Breast epithelium (tissue), 4 donors: ENCODE measurements at places on chromosomes 5 and 9. TPM values are rescaled to one million over a fixed set of nuclear protein-coding genes. Genes with fewer than 3 reads are reported as not detected.

- DNase-seq, result no peak
Measured at GRCh38 chr5:87503004-87503403, 90.3 kb upstream of the CCNH start.

- DNase-seq, result no peak
Measured at GRCh38 chr5:110088676-110089436, 399.1 kb downstream of the MAN2A1 start.

DNA sequence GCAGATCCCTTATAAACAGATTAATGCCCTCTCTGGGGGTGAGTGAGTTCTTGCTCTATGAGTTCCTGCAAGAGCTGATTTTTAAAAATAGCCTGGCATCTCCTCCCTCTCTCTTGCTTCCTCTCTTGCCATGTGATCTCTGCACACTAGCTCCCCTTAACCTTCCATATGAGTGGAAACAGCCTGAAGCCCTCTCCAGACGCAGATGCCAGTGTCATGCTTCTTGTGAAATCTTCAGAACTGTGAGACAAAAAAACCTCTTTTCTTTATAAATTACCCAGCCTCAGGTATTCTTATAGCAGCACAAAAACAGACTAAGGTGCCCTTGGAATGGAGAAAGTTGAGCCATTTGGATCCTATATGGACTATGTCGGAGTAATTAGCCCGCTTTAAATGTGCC lies 559.7 kb upstream of the CYLC2 start:
- DNase-seq, result no peak

- no peak for DNase-seq
Measured at GRCh38 chr5:155343468-155343867, 329.9 kb downstream of the KIF4B start.

DNA sequence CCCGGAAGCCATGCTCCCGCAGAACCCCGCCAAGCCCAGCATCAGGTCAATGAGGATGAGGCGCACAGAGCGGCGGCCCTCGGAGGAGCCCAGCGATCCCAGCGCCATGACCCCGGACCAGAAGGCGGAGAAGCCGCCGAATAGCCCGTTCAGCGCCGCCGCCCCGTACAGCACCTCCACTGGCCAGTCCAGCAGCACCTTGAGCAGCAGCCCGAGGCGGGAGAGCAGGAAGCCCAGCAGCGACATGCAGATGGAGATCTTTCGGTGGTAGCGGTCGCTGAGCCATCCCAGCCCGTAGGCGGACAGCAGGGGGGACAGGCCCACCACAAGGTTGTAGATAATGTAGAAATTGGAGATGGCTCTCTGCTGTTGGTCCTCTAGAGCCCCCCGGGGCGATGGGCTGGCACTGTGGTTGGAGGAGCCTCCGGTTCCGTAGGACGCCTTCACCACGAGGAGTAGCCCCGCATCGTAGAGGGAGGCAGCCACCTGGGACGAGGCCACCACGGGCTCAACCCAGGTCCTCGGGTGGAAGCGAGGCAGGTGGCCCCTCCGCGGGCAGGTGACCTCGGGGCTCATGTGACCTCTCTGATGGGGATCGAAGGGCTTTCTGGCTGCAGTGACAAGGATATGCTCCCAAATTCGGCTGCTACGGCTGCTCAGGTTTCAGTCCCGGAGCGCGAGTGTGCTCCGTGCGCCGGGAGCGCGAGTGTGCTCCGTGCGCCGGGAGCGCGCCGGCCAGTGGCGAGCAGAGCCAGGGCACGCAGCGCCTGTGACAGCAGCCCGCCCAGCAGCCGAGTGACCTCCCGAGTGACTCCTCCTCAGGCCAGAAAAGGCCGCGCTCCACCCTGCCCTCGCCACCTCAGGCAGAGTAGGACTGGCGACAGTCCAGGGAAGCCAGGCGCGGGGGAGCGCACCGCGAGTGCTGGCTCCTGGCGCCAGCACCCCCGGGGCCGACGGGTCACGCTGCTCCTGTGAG lies at the start of gene SLC46A2:
Gene SLC46A2, minus strand, starts transcription at position 771 of the 976 bp plus-strand sequence. Its CDS starts 195 bp downstream, at position 576.
- no peak for DNase-seq

DNA sequence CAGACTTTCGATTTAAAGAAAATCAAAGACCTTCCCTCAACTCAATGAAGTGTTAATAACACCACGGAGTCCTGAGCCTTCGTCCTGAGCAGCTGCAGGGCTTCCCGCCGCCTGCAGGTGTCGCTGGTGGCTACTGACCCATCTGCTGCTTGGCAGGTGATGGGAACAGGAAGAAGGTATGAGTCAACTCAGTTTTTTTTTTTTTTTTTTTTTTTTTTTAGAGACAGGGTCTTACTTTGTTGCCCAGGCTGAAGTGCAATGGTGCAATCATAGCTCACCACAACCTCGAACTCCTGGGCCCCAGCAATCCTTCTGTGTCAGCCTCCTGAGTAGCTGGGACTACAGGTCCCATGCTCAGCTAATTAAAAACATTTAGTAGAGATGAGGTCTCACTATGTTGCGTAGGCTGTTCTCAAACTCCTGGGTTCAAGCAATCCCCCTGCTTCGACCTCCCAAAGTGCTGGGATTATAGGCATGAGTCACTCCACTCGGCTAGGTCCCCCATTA lies 185.7 kb upstream of the IL12B start:
- DNase-seq, result peak; percentile 64

DNA sequence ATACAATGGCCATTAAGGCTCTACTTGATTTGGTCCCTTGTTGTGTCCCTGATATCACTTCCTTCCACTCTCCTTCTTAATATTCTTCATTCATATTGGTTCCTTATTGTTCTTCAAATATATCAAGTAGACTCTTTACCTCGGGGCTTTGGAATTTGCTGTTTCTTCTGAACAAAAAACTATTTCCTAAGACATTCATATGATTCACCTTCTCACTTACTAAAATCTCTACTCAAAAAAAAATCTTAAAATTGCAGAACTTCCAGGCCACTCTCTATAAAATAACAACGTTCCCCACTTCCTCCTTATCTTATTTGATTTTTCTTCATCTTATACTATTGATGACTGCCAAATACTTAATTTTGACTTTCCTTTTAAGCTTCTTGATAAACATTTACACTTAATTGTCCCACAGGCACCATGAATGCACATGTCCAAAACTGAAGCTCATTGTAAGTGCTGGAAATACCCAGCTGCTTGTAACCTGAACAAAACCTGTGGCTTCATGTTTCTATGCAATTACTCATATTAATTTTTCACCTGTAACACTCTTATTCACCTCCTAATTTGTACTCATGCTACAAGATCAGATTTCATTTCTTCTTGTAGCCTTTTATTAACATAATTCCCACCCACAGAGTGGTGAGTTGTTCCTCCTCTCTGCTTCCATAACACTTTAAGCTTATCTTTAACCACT lies 58.4 kb upstream of the NUDT12 start:
- no peak for DNase-seq

GRCh38 chr5:18098691-18099090 lies 464.4 kb downstream of the TAF11L14 start:
- DNase-seq, result no peak

- DNase-seq, result no peak
Measured at GRCh38 chr9:93818827-93819472, 136.2 kb downstream of the BARX1 start.

DNA sequence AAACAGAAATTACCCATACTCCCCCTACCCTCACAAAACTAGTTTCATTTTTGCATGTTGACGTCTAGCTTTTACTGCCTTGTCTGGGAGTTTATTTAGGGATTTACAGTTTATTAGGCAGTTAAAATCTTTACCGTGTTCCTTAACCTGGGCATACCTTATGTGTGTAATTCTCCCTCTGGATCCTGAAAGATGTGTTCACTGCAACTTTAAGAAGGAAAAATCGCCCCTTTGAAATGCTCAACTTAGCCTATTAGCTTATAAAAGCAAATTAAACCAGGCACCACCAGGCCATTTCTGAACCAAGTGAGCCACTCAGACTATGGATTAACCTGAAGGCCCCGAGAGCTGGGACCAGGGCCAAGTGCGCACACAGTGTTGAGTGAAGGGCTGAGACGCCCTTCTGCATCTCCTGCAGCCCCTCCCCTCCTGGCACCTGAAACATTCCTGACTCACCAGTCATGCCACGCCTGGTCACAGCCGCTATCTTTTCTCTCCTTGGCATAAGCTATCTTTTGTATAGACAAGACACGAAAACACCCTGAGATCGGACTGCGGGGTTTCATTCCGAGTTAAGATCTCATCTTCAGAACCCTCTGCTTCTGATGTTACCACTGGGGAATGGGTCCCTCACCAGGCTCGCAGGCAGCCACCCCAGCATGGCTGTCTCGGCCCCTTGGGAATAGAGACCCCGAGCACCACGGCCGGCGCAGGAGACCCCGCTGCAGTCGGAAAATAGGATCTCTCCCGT lies 111.9 kb downstream of the ROR2 start:
- peak; percentile 61 for DNase-seq

- DNase-seq, result no peak
Measured at GRCh38 chr9:108073823-108074222, 584.3 kb upstream of the KLF4 start.

GRCh38 chr5:34486160-34486848 lies 169.8 kb upstream of the RAI14 start:
- peak; percentile 86 for DNase-seq

- no peak for DNase-seq
Measured at GRCh38 chr5:54728588-54728915, 211.0 kb downstream of the SNX18 start.

GRCh38 chr9:137299938-137300337 lies 2.1 kb downstream of the NRARP start:
- no peak for DNase-seq

DNA sequence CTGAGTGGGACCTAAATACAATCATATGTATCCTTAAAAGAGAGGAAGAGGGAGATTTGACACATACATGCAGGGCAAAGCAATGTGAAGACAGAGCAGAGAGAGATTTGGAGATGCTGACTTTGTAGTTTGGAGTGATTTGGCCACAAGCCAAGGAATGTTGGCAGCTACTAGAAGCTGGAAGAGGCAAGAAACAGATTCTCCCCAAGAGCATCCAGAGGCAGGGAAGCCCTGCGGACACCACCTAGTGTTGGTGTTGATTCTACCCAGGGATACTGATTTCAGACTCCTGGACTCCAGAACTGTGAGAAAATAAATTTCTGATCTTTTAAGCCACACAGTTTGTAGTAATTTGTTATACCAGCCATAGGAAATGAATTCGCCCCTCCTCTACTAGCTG lies 64.9 kb upstream of the OSMR start:
- DNase-seq, result peak; percentile 59

GRCh38 chr5:35899800-35900199 lies 38.6 kb downstream of the CAPSL start:
- DNase-seq, result no peak

DNA sequence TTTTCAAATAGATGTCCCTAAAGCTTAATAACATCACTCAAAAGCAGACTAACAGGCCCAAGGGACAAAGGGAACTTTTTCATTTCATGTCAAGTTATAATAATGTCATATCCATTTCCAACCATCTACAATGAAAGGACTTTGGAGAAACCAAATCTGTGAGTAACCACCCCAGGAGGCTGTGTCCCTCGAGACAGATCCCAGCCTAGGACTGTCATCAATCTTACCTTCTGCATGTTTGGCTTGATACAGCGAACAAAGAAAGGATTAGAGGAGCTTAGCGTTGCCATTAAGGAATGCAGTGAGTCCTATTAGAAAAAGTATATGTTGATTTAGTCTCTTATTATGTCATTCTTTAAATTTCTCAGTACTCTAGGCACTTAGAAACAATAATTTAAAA lies 137.8 kb upstream of the RETREG1 start:
- no peak for DNase-seq

- DNase-seq, result no peak
Measured at GRCh38 chr5:43635374-43635773, 32.4 kb downstream of the NNT start.

- no peak for DNase-seq
Measured at GRCh38 chr5:112396430-112396829, 22.6 kb downstream of the EPB41L4A start.

GRCh38 chr5:95871146-95871806 lies 48.8 kb upstream of the GLRX start:
- no peak for DNase-seq

DNA sequence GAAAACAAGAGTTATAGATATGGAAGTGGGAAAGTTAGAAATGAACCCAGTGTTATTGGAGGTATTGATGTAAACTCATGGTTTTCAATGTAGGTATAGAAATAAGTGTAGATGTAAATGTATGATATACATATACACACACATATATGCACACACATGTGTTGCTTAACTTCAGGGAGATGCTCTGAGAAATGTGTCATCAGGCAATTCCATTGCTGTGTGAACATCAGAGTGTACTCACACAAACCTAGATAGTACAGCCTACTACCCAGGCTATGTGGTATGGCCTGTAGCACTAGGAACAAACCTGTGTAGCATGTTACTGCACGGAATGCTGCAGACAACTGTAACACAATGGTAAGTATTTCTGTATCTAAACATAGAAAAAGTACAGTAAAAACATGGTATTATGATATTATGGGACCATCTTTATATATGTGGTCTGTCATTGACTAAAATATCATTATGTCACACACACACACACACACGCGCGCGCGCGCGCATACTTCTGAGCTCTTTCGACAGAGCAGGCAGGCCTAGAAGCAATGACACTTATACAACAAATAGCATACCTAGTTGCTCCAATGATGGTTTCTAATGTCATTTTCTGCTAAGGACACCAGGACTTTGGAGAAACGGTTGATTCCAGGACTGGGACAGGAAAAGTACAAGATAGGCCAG lies 86.6 kb downstream of the MACROH2A1 start:
- DNase-seq, result no peak

DNA sequence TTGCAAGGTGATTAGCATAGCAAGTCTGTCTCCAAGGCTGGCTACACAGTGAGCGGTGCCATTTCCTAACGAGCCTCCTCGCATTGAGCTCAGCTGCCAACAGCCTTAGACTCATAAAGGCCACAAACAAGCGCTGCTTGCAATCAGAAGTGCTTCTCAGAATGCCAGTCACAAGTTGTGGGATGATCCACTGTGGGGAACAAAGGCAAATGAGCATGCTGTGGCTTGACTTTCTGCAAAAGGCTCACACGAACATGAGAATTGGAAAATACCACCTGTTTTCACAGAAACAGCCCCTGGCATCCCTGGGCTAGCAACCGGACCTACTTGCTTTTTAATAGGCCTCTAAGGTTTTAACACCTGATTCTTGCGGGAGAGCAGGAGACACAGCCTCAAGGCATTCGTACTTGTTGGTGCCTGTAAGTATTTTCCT lies 215.5 kb downstream of the FANCC start:
- no peak for DNase-seq

Gene PPP2R2B
- 1.6 TPM for total RNA-seq

Gene TRIM7
- 5.2 TPM for total RNA-seq

Gene GFM2
- total RNA-seq, result 24.3 TPM

Gene RAI14
- total RNA-seq, result 12.5 TPM

Gene HACD4
- 3.3 TPM for total RNA-seq

Gene C7
- total RNA-seq, result 109 TPM

Gene AJM1
- total RNA-seq, result 1.0 TPM

Gene FAXDC2
- 52.5 TPM for total RNA-seq

Gene CDC25C
- total RNA-seq, result 0.64 TPM

Gene SYNPO
- total RNA-seq, result 6.3 TPM

Gene CKMT2
- 3.6 TPM for total RNA-seq

Gene CTXN3
- total RNA-seq, result not detected

Gene PDGFRB
- 243 TPM for total RNA-seq

Gene TRIM36
- 7.2 TPM for total RNA-seq

Gene PRUNE2
- 12.0 TPM for total RNA-seq
